ENCODE measurements at places on chromosomes 7 and 10.

- no peak for DNase-seq
These were observed 146.8 kb downstream of the GFRA1 start for GRCh38 chr10:116126239-116126638.

- no peak for DNase-seq
These were observed 72.1 kb upstream of the CDK1 start for GRCh38 chr10:60706146-60706545.

DNA sequence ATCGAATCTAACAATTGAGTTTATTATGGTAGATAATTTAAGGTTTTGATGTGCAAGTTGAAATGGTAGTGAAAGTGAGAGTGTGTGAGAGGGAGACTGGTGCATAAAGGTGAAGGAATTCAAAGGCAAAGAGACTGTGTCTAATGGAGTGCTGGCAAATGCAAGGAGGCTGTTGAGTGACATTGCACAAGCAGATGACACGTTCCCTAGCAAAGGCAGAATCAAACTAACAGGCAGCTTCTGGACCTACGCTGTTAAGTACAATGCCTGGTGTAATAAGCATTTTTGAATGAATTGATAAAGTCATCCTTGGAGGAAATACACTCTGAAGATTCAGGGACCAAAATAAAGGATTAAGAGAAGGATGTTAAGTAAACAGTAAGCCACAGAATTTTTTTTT is 11.7 kb upstream of the GPR141 start:
- DNase-seq, result no peak

DNA sequence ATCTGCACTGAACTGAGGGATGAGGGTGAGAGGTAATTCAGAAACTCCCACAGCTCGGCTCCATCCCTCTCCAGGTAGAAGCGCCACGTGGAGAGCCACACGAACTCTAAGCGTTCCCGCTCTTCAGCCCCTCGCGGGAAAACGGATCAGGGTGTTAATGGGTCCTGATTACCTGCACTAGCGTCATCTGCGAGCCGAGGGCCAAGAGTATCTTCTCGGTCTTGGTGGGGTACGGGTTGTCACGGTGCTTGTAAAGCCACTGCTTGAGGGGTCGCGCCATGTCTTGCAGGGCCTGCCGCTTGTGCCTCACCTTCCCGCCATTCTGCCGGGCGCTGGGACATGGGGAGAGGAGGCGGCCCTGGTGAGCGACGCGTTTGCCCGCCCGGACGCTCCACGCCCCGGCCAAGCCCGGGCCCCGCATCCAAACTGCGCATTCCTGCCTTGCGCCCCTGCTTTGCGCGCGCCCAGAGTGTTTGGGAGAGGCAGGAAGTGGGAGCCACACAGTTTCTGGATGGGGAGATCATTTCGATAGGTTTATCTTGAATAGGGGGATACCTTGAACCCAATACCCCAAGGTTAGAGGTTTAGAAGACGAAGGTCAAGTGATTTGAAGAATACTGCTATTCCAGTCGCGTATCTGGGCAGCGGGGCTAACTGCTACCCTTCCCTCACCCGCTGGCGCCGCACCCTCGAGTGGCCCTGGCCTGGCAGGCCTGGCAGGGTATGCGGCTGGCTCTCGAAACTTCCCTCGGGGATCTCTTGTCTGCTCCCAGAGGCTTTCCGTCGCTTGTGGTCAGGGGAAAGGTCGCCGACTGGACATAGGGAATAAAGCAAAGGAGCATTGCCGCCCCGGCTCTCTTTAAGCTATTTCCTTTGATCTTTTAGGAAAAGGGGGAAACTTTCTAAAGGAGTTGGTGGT is 4.2 kb downstream of the MKX start:
- DNase-seq, result peak; percentile 39

DNA sequence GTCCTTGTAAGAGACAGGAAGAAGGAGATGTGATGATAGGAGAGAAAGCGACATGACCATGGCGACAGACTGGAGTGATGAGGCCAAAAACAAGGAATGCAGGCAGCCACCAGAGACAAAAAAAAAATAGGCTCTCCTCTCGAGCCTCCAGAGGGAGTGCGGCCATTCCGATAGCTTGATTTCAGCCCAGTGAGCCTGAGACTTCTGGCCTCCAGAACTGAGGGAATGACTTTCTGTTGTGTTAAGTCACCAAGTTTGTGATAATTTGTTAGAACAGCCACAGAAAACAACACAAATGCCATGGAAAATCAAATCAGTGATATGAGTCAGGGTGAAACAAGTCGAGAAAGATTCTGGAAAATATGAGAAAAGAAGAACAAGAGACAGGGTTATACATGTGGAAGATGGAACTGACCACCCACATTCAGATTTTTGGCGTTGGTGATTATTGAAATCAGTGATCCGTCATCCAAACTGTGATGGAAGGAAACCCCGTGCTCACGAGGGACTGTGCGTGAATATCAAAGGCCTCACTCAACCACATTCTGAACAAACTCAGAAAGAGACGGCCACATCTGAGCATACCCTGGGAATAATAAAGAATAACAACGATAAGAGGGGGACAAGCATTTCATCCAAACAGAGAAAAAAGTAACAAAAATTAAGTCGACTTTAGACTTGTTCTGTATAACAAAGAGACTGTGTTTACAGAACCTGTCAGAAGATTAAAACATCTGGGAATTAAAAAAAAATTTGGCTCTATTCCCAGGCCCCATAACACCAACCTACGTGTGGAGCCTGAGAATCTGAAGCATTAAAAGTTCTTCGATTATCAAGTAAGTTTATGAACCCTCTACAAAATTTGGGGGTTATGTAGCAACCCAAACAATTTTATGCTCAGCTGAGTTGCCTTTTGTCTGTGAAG is 72.1 kb downstream of the EEPD1 start:
- no peak for DNase-seq

- no peak for DNase-seq
These were observed 93.4 kb downstream of the AVL9 start for GRCh38 chr7:32588657-32589056.

DNA sequence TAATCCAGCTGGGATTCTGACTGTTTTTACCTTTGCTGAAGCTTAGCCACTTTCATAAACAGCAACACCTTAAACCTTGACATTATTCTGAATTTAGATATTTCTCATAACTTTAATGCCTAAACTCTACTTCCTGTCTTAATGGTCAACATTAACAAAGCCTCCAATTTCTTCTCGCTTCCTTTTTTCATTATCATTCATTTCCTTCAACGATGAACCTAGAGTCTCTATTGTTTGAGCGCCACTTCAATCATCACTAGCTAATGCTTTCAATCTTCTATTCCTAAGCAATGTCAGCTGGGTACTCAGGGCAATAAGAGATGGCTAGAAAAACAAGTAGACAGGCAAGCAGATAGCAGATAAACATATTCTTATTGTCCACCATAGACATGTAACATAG is 96.6 kb upstream of the TMEM196 start:
- DNase-seq, result no peak

- DNase-seq, result no peak
These were observed 31.2 kb upstream of the COMTD1 start for GRCh38 chr10:75266945-75267344.

DNA sequence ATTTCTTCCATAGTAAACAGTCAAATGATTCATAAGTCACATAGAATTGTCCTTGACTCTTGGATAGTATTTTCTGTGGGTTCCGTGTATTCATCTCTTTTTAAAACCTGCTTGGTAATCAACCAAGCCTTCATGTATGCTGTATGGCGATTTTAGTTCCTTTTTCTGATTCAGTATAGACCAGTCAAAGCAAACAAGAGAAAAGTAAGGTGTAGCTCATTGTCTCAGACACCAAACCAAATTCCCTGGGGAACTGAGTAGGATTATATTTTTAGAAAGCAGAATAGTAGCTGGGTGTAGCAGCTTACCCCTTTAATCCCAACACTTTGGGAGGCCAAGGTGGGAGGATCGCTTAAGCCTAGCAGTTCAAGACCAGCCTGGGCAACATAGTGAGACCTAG is 240.5 kb downstream of the BBS9 start:
- DNase-seq, result no peak

DNA sequence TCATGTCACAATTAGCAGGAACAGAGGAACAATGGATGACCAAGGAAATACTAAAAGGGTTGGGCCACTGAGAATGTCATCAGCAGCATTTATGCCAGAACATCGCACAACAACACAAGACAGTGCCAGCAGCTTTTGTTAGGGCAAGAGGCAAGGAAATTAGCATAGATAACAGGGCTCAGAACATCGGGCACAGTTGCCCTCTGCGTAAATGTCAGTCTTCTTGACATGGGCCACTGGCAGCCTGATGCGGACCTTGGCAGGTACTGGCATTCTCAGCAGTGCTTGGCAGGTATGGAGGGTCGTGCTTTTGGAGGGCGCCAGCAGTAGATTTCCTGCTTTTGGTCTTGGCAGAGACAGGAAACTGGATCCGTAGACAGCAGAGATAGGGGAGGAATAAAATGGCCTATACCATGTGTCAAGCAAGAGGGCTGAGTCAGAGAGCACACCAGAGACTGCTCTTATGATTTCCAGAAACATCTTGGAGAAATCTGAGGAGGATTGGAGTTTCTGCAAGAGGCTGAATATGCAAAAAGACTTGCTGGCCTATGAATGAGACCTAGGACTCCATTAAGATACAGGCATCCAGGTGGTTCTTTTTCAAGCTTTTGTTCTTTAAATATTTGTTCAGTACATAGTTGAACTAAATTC is 371.5 kb upstream of the MTPN start:
- peak; percentile 66 for DNase-seq
